ENCODE measurements at places on chromosomes 2 and 18.

DNA sequence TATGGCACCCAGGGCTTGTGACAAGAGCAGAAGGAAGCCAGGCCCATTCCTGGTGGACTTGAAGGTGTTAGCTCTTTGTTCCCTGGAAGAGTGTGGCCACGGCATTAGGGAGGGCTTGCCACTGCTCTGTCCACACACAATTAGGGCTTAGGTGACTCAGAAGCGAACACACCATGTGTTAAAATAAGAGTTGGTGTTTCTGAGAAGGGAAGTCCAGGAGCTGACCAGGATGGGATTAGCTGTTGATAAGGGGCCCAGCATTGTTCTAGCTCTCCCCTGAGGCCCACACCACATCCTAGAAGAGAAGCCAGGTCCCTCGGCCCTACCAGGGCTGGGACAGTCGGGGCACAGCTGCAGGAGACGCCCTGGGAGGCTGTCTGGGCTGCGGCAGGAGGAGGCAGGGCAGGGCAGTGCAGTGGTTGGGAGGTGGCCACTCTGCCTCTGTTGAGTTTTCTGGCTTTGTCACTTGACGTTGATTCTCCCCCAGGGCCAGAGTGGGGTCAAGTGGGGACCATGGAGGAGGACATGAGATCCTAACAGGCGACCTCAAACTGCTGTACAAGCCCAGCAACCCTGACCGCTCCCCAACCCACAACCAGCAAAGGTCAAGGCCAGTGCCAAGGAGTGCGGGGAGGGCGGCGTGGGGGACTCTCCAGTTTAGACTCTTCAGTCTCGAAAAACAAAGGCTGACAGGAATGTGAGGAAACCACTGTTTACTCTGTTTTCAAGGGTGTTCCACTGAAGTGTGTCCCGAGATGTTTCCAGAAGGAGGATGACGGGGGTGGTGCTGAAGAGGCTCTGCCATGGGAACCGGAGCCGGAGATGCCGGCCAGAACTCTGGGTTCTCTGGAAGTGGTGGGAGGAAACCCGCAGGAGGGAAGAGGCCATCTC lies 16.8 kb downstream of the GNLY start:
- no peak for DNase-seq

GRCh38 chr2:182860858-182861257 lies 5.6 kb downstream of the FRZB start:
- DNase-seq = no peak

- no peak for DNase-seq
These were observed 269.9 kb downstream of the GULP1 start for GRCh38 chr2:188561473-188561979.

DNA sequence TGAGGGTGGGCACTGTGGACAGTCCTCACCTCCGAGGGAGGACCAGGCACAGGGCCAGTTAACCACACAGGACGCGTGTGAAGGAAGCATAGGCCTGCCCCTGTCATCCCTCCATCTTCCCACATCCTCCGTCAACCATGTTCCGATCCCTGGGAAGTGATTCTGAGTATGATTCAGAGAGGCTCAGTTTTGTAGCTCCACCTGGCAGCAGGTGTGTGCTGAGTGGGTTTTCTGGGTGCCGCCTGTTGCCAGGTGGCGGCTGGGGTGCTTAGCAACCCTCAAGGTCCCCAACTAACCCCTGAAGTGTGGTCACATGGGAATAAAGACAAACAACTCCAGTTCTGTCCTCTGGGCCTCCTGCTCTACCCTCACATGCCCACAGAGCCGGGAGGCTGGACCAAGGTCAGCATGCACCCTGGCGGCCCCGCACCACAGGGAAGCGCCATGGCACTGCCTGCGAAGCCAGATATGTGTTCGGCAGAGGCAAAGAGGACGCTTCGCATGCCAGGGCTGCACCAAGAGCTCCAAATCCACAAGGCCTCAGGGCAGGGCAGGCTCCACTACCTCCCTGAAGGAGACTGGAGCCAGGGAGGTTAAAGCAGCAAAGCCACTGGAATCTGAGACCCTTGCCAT lies 60.0 kb downstream of the ADCY3 start:
- DNase-seq = no peak

DNA sequence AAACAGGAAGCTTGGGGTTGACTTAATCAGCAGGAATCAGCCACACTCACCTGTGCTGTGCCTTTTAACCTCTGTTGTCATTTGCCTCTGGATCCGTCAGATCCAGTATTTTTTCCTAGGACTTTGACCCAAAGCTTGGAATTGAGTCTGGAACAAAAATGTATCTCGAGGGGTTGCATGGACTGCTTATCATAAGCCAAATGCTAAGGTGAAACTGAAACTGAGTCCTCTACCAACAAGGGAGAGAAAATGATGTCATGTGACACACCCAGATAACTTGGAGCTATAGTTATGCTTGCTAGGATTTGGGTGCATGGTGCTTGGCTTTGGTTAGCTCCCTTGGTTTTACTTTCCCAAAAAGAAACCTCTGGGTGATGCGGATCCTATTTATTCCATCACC lies 2158.6 kb upstream of the PIK3C3 start:
- DNase-seq = no peak

DNA sequence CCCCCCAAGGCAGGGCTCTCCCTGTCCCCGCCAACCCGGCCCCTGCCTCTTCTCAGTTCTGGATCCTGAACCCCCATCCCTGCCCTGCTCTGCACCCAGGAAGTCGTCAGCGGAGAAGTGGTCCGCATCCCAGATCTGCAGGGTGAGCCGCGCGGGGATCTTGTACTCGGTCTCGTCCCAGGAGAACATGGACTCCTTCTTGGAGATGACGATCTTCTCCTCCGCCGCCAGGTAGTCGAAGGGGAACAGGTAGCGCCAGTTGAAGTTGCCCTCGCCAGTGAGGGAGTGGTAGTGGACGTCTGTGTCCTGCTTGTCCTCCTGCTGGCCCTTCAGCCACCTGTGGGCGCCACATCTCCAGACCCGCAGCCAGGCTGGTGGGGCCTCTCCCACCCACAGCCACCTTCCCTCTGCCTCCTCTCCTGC lies 16.3 kb downstream of the OTOF start:
- DNase-seq = no peak

DNA sequence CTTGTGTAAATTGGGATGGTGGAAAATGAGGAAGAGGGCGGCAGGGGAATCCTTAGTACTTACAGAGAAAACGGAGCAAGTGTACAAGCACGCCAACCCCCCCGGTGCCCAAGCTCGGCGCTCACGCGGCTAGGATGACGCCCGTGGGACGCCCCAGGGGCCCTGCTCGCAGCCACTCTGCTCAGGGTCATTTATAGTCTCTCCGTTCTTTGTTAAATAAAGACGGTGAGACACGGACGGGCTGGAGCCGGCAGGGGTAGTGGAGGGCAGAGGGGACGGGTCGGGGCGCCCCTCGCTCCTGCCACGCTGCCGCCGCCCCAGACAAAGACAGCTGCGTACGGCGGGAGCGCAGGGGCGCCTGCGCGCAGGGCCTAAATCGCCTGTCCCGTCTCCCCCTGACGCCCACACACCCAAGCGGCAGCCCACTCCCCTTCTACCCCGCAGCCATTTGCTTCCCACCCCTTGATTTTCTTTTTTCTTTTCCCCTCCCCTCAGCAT lies 37.8 kb downstream of the PCBP1 start:
- DNase-seq = peak; percentile 80

DNA sequence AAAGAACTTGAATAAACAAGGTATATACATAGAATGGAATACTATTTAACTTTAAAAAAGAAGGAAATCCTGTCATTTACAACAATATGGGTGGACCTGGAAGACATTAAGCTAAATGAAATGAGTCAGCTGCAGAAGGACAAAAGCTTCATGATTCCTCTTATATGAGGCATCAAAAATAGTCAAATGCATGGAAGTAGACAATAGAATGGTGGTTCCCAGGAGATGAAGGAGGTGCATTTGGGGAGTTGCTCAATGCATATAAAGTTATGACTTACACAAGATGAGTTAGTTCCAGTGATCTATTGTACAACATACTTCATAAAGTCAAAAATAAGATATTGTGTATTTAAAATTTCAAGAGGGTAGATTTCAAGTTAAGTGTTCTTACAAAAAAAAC lies 426.1 kb upstream of the UBE2E3 start:
- DNase-seq = no peak

DNA sequence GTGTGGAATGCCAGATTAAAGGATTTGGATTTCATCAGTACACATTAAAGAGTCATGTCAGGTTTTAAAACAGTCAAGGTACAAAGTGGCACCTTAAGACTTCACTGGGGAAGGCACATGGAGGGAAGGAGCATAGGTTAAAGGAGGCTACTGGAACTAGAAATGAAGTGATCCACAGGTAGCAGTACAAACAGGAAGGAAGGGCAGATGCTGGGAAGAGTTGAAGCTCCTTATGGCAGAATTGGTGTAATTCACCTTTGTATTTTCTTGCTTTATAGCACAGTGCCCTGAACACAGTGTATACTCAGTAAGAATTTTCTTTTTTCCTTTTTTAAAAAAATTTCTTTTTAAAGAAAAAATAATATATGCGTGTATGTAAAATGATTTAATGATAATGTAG lies 177.1 kb downstream of the BABAM2 start:
- no peak for DNase-seq

DNA sequence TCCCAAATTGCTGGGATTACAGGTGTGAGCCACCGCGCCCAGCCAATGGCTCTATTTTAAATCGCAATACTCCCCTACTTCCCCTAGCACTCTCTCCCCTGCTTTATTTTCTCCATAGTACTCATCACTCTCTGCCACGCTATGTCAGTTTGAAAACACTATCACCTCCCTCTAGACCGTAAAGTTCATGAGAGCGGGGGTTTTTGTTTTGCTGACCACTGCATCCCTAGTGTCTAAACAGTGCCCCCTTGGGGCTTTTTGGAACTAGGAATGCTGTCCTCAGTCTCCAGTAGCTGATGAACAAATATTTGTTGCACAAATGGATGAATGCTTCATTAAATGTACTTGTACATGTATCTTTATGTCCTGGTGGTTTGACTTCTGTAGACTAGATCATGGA lies 44.1 kb downstream of the ATOH8 start:
- peak; percentile 22 for DNase-seq

GRCh38 chr2:203603456-203604389 lies 68.6 kb upstream of the RAPH1 start:
- no peak for DNase-seq

DNA sequence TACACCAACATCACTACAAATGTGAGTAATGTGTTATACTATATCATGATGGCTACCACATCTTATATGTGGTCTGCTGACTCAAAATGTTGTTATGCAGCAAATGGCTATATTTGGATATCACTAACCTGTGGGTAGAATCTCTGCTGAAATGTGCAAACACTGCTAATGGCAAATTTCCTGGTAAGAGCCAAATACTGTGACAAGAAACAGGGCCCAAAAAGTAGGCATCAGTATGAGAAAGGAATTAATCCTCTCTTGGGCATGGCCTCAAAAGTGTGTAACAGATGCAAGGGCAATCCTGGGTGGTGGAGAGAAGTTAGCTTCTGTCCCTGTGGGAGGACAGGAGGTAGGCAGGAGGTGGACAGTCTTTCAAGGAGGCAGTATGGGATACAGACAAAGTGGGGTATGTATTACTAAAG lies 13.3 kb downstream of the ATF2 start:
- no peak for DNase-seq

DNA sequence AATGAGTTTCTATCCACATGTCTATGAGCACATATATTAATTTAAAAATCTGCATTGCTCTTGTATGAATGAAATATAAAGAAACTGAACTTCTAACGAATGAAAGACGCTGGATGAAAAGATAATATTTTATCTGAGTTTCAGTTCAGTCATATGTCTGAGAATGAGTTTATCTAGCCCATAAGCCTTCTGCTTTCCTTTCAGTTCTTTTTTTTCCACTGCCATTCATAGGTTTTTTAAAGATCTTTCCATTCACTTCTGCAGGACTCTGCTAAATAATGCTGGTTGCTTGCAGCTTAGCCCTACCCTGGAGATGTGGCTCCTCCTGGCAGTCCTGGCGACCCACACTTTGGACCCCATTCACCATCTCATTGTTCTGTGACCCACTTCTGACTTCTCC lies 109.0 kb downstream of the BCL2 start:
- DNase-seq = no peak

- no peak for DNase-seq
These were observed 64.7 kb downstream of the STK25 start for GRCh38 chr2:241443486-241444223.

DNA sequence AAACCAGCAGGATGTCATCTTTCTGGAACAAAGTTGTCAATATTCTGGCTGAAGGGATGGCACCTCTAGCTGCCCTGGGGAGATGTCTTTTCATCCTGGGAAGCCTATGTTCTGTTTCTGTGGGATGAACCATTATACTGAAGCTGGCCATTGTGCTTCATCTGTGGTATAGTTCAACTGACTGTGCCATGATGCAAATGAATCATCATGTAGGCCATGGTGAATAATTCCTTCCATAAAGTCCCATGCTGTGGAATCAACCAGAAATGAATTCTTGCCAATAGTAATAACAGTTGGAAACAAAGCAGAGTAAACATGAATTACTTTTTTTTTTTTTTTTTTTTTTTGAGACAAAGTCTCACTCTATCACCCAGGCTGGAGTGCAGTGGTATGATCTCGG lies 64.1 kb upstream of the CNGA3 start:
- DNase-seq = no peak

DNA sequence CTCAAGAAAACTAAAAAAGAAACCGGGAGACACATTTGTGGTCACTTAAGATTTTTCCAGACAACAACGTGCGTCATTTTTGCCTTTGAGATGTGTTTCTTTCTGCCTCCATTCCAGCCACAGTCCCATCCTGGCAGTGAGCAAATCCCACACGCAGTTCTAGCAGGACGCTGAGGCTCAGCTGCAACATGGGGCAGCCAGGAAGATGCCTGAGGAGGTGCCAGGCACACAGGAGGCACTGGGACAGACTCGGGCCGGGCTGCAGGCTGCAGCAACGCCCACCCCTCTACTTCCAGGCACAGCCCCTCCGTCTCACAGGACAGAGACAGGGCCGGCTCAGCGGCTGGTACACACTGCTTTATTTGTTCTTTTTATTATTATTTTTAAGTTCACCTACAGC lies 13.1 kb downstream of the KLF11 start:
- no peak for DNase-seq
